Stomach (tissue), 19 donors: ENCODE measurements at places on chromosomes 2 and 18.

GRCh38 chr18:35029770-35030169 lies 11.4 kb upstream of the MAPRE2 start:
- no peak for DNase-seq

DNA sequence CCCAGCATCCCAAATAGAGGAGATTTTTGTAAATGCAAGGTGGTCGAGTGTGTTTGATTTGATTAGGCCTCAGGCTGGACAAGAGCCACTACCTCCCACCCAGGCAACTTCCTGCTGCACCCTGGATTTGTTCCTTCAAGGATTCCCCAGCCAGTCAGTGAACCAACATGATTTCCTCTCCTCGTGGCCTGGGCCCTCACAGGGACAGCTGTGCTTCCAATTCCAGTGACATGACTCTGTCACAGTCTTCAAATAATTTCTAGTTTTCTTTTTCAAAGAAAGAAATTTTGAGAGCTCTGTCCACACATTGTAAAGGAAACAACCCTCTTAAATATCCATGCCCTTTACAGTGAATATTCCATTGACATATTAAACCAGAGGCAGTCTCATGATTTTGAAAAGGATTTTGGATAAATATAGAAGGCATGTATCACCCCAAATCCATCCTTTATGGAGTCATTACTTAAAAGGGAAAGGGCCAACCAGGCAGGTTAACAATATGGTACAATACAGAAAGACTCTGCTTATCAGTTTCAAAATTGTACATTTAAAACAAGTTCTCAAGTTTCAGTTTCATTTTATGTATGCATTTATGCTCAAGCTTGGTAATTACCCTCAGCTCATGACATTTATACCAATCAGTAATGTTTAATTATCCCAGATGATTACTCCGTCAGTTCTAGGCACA lies 121.3 kb upstream of the FOSL2 start:
- no peak for DNase-seq

DNA sequence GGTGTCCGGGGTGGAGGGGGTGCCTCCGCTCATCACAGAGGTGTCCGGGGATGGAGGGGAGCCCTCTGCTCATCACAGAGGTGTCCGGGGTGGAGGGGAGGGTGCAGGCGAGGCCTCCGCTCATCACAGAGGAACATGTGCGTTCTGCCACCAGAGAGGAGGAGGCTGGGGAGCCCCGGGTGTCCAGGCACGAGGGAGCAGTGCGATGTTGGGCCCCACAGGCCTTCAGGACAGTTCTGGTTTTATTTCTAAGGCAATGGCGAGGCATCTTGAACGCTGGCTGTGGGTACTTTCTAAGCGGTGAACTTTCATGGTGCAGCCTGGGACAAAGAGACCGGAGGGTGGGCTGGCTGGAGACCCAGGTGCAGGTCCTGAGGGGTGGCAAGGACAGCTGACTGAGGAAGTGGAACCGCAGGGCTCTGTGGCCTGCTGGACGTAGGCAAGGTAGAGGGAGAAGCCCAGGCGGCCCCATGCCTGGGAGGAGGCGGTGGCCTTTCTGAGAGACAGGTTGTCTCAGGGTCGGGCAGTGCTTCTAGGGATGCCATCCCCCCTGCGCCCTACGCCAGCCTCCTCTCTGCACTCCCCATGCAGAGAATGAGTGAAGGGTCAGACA lies 196.6 kb upstream of the SALL3 start:
- no peak for DNase-seq

DNA sequence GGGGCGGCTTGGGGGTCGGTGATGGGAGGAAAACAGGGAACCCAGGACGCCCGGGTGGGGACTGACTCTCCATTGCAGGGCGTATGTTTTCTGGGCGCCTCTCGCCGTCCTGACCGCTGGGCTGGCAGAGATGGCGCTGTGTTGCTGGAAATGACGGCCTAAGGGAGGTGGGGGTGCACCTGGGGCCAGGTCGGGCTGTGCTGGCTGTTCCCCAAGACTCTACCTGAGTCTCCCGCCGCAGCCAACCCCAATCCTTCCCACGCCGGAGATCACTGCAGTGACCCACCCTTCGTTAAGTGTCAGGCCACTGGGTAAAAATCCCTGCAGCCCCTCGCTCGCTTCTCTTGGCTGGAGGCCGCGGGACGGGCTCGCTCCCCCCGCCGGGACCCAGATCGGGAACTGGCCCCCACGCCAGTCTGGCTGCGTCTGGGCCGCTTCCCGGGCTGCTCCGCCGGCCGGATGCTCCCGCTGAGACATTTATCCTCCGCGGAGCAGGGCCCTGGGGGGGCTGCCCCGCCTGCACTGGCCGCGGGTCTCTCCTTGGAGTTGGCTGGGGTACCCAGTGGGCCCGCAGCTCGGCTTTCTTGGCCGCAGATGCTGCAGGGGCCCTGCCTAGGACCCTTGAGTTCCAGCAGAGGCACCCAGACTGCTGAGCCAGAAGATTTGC lies 7.8 kb upstream of the ARMC9 start:
- peak; percentile 60 for DNase-seq

DNA sequence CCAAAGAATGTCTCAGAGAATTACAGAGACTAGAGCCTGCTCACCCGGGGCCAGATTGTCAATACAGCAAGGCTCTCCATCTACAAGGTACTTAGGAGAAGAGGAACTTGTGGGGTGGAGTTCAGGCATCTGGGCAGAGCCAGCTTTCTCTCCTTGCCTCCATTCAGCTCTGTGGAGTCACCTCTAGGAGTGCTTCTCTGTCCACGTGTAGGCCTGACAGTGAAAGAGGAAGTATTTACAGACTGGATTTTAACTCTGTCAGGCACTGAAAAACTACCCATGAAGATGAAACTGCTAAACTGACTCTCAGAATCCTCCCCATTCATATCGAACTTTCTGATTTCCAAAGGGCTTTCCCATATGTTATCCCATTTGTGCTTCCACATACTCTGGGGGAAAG lies 315.6 kb downstream of the SETBP1 start:
- no peak for DNase-seq

- no peak for DNase-seq
Measured at GRCh38 chr2:72131371-72131891, 16.2 kb downstream of the CYP26B1 start.

DNA sequence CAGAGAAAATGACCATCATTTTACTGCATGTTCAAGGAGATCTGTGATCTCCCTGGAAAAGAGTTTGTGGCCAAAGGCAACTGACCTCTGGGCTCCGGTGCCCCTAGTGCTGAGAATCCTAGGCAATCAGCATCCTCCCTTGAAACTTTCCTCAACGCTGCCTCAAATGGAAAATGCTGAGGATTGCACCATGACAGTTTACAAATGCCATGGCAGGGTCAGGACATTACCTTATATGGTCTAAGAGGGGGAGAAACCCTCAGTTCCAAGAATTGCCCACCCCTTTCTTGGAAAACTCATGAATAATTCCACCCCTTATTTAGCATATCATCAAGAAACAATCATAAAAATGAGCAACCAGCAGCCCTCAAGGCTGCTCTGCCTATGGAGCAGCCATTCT lies 48.3 kb downstream of the ALPK2 start:
- DNase-seq: no peak

- DNase-seq: no peak
Measured at GRCh38 chr18:41059126-41059415, 896.0 kb upstream of the PIK3C3 start.

DNA sequence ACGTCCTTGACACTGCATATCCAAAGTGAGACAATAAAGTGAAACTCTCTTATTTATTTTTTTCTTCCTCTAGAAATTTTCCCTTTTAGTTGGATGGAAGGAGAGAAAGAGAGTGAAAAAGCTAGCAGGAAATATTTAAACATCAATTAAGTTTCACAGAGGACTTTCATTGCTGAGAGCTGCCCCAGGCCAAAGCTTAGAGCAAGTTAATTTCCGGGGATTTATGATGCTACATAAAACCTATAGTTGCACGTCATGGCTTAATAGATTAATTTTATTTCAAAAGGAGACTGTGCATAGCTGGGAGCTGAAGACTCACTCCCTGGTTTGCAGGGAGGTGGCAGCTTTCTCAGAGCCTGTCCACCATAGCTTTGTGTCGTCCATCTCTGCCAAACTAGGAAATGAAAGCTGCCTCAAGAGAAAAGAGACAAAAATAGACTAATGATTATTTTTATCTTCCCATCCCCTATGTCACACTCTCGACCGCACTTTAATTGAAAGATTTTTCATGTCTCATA lies 323.3 kb upstream of the RAB6C start:
- no peak for DNase-seq

- peak; percentile 72 for DNase-seq
Measured at GRCh38 chr2:240960971-240961876, 37.2 kb upstream of the SNED1 start.

GRCh38 chr2:20351555-20352229 lies 1.0 kb upstream of the PUM2 start:
- peak; percentile 60 for DNase-seq

GRCh38 chr2:100754951-100755350 lies 65.0 kb upstream of the NPAS2 start:
- DNase-seq: peak; percentile 30

GRCh38 chr2:64876137-64876647 lies 113.0 kb upstream of the SLC1A4 start:
- DNase-seq: no peak

DNA sequence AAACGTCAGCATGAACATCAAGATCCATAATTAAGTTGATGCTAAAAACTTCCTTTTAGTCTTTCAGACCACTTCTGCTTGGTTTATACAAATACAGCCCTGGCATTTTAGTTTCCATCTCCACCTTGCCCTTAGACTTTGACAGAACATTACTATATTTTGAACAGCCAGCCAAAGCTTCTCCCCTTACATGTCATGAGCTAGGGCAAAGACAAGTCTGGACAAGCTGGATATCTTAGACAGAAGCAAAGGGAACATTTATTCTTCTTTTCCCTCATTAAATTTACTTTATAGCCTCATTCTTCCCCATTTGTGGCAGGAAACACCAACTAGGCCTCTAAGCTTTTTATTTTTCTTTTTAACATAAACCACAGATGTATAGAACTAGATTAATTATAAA lies 403.3 kb downstream of the SUCLG1 start:
- no peak for DNase-seq
